Large intestine (tissue), 12 donors: ENCODE measurements at places on chromosomes 1 and 21. TPM values are rescaled to one million over a fixed set of nuclear protein-coding genes. Genes with fewer than 3 reads are reported as not detected.

GRCh38 chr1:206074839-206075238 lies 21.9 kb downstream of the RHEX start:
- no peak for DNase-seq
- H3K27me3 ChIP-seq, result no peaks in the 10 kb centered on the region
- H3K27ac ChIP-seq, result no peak overlapping the region
- H3K36me3 ChIP-seq, result no peaks in the 10 kb centered on the region
- no peaks in the 10 kb centered on the region for H3K4me1 ChIP-seq
- H3K4me3 ChIP-seq, result no peak overlapping the region

- DNase-seq, result no peak
- H3K36me3 ChIP-seq, result no peaks in the 10 kb centered on the region
- peaks cover 7% of the 10 kb centered on the region for H3K4me1 ChIP-seq
- no peak overlapping the region for H3K4me3 ChIP-seq
- H3K27me3 ChIP-seq, result no peaks in the 10 kb centered on the region
Observed at GRCh38 chr1:33402206-33402605, 28.7 kb downstream of the PHC2 start.

DNA sequence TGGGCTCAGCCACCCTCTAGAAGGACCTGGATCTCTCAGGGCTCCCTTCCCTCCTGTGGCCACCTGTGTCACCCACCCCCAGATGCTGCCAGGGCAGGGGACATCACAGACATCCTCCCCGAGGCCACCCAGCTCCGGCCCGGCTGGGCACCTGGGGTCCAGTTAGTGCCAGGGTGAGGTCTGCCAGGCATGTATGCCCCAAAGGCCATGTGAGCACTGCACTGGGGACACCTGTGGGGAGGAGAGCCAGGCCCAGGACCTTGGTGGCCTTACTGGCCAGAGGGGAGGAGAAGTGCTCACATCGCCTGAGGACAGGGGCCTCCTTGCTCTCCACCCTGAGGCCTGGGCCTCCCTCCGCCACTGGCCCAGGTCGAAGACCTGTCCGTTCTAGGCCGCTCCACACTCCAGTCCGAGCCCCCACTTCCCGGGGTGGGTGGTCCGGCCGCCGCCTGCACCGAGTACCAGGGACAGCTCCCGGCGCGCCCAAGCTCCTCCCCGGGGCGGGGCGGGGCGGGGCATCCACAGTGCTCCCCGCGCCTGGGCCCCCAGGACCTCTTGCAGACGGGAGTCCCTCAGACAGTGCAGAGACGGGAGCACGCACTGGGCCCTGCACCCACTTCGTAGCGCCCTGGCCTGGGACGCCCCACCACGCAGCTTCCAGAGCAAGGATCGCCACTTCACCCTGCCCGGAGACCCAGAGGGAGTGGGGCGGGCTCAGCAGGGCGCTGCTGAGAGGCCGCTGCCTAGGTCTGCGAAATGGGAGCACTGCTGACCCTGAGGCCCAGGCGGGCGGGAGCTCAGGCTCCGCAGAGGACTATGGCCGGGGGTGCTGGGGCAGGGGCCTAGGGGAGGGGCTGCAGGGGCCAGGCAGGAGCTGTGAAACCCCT lies 34.3 kb upstream of the CCDC27 start:
- no peaks in the 10 kb centered on the region for H3K36me3 ChIP-seq
- H3K27me3 ChIP-seq, result peaks cover 38% of the 10 kb centered on the region
- no peak overlapping the region for H3K4me3 ChIP-seq
- H3K4me1 ChIP-seq, result no peaks in the 10 kb centered on the region

DNA sequence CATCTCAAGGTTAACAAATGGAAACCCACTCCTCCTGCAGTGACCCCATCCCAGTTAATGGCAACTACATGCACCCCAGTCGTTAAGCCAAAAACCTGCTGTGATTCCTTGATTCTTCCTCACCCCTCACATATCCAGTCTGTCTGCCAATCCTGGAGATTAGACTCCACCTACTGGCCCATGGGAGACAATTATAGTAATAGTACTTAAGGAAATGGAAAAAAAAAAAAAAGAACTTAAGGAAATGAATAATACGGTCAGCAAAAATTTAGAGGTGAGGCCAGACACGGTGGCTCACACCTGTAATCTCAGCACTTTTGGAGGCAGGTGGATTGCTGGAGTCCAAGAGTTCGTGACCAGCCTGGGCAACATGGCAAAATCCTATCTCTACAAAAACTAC lies 7.0 kb downstream of the NOL9 start:
- H3K4me3 ChIP-seq, result no peak overlapping the region
- H3K4me1 ChIP-seq, result no peaks in the 10 kb centered on the region
- no peak for DNase-seq
- H3K27me3 ChIP-seq, result no peaks in the 10 kb centered on the region
- H3K27ac ChIP-seq, result no peak overlapping the region

The FBXO28 gene
- 24.9 TPM for polyA plus RNA-seq

DNA sequence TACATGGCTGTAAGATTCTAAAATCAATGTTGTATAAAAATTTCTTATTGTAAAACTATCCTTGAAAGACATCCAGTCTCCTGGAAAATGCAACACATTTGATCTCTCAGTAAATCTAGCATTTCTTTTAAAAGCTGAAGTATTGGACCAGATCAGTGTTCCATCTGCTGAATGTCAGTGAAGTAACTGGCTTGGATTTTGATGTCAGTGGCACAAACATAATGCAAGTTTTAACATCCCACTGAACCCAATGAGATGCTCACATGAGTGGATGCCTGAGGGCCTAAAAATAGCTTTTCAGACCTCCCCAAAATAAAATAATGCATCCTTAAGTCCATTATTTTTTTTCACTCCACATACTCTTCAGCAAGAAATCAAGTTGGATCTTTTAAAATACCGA lies 1432.2 kb downstream of the MRPL39 start:
- H3K4me3 ChIP-seq, result no peak overlapping the region
- no peak overlapping the region for H3K27ac ChIP-seq

DNA sequence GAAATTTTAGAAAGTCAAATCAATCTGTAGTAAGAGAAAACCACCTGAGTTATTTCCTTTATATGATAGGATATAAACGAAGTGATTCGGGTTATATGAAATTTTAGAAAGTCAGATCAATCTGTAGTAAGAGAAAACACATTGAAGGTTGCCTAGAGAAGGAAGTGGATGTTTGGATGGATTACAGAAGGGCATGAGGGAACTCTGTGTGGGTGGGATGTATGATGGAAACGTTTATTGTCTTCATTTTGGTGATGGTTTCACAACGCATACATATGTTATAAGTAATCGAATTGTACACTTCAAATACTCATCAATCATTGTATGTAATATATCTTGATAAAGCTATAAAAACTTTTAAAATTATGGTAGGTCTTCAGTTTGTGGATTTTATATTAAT lies 5.1 kb downstream of the CR1 start:
- no peak overlapping the region for H3K4me3 ChIP-seq
- H3K27ac ChIP-seq, result no peak overlapping the region
- H3K27me3 ChIP-seq, result peaks cover 44% of the 10 kb centered on the region
- no peaks in the 10 kb centered on the region for H3K4me1 ChIP-seq
- no peak for DNase-seq

The BOLA1 gene
- polyA plus RNA-seq, result 20.0 TPM

The TMEM81 gene
- 3.3 TPM for polyA plus RNA-seq

GRCh38 chr21:38810034-38810825 lies 4.5 kb downstream of the ETS2 start:
- H3K36me3 ChIP-seq, result peaks cover 68% of the 10 kb centered on the region
- no peak for DNase-seq
- H3K27ac ChIP-seq, result peak overlapping the region; percentile 1
- H3K27me3 ChIP-seq, result no peaks in the 10 kb centered on the region
- peaks cover 26% of the 10 kb centered on the region for H3K4me1 ChIP-seq
- H3K4me3 ChIP-seq, result no peak overlapping the region

- peak overlapping the region; percentile 59 for H3K4me3 ChIP-seq
- H3K27ac ChIP-seq, result peak overlapping the region; percentile 95
- no peaks in the 10 kb centered on the region for H3K36me3 ChIP-seq
- peaks cover 6% of the 10 kb centered on the region for H3K27me3 ChIP-seq
Observed at GRCh38 chr1:228457017-228457395, 30.2 kb upstream of the RNF187 start.

- H3K36me3 ChIP-seq, result no peaks in the 10 kb centered on the region
- no peak overlapping the region for H3K4me3 ChIP-seq
- no peaks in the 10 kb centered on the region for H3K27me3 ChIP-seq
- H3K27ac ChIP-seq, result no peak overlapping the region
- H3K4me1 ChIP-seq, result no peaks in the 10 kb centered on the region
Observed at GRCh38 chr21:28793043-28793442, 199.6 kb downstream of the LTN1 start.

DNA sequence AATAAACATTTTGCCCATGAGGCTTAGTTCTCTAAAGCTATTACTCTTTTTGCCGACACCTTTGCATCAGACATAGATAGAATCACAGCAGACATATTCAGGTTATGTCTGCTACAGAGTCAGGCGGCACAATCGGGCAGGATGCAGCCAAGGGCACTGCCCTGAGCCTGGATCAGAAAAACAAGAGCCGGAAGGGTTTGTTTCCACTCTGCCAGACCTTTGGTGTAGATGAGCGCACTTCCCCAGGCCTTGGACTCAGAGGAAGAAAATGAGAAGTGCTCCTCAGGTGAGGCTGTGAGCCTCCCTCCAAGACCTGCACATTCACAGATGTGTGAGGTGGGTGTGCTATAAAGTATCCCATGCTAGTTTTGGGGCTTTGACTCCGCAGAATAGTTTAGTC lies 43.7 kb downstream of the GNG12 start:
- no peaks in the 10 kb centered on the region for H3K36me3 ChIP-seq
- peaks cover 19% of the 10 kb centered on the region for H3K4me1 ChIP-seq
- no peak overlapping the region for H3K27ac ChIP-seq
- DNase-seq, result no peak
- no peaks in the 10 kb centered on the region for H3K27me3 ChIP-seq
- H3K4me3 ChIP-seq, result no peak overlapping the region

GRCh38 chr1:115690972-115691371 lies 49.2 kb downstream of the VANGL1 start:
- H3K4me1 ChIP-seq, result no peaks in the 10 kb centered on the region
- peaks cover 36% of the 10 kb centered on the region for H3K36me3 ChIP-seq
- H3K27ac ChIP-seq, result no peak overlapping the region
- DNase-seq, result no peak

DNA sequence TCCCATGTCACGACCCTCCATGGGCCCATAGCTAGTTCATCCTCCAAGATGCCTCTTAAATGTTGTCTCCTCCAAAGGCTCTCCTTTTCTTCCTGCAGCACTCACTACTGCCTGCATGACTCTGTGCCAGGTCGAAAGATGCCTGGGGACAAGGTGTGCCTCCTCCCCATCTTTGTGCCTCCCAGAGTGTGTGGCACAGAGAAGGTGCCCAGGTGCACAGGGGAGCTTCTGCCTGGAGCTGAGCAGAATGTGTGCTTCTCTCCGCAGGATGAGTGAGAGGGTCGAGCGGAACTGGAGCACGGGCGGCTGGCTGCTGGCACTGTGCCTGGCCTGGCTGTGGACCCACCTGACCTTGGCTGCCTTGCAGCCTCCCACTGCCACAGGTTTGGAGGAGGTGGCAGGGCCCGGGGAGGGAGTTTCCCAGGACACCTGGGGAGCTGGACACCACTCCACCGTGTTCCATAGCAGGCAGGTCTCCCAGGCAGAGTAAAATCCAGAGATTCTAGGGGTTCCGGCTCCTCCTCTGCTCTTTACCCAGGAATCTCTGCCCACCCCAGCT lies 6.9 kb upstream of the PPM1J start:
- peaks cover 9% of the 10 kb centered on the region for H3K27me3 ChIP-seq
- DNase-seq, result no peak
- H3K4me3 ChIP-seq, result no peak overlapping the region
- H3K27ac ChIP-seq, result no peak overlapping the region
- no peaks in the 10 kb centered on the region for H3K36me3 ChIP-seq

The DNALI1 gene
- polyA plus RNA-seq, result 40.6 TPM

GRCh38 chr1:191541758-191542157 lies 616.5 kb upstream of the RGS18 start:
- H3K27me3 ChIP-seq, result no peaks in the 10 kb centered on the region
- H3K36me3 ChIP-seq, result no peaks in the 10 kb centered on the region
- no peak for DNase-seq
- no peak overlapping the region for H3K4me3 ChIP-seq
- H3K4me1 ChIP-seq, result no peaks in the 10 kb centered on the region

The FCRL1 gene
- 0.52 TPM for polyA plus RNA-seq

The SLC44A5 gene
- polyA plus RNA-seq, result 3.7 TPM

DNA sequence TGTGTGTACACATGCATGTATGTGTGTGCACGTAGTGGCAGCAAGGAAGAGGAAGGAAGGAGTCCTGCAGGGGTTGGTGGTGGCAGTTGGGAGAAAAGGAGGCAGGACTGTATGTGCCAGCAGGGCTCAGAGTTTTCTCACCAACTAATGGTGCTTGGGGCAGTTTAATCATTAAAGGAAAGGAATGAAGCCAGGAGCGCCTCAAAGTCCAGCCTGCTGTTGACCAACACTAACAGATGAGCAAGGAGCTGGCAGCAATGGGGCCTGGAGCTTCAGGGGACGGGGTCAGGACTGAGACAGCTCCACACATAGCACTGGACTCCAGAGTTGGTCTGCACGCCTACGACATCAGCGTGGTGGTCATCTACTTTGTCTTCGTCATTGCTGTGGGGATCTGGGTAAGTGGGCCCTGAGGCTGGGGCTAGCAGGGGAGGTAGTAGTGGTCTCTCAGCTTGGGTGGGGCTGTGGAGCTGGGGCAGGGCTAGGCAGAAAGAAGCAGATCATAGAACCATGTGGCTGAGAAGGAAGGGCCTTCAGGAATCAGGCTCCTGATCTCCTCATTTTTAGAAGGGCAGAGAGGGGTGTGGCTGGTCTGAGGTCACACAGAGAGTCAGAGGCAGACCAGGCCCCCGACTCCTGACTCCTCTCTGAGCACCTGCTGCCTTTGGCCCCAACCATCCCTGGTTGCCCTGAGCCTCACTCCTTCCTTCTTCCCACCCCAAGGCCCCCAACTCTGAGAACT lies at the start of gene SLC5A9:
Gene SLC5A9 (plus strand): TSS at position 216 of the 742 bp plus-strand sequence. CDS start 21 bp downstream, at position 237.
- peak within 1 kb of the TSS; percentile 93 for H3K27ac ChIP-seq
- H3K4me3 ChIP-seq, result peak within 1 kb of the TSS; percentile 45

DNA sequence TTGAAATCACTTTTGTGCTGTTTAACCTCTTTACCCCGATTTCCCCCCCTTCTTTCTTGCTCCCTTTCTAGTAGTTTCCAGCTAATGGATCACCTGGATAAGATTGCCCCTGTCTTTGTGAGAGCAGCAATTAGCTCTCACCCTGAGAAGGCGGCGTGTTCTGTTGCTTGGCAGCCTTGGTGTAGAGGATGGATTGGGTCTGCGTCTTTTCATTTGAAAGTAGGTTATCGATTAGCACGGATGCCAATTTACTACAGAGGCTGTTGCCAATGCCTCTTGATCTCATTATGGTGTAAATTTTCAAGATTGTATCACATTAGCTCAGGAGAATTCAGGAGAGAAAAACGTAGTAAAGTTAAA lies 26.4 kb downstream of the KIF26B start:
- no peak overlapping the region for H3K4me3 ChIP-seq
- H3K27me3 ChIP-seq, result no peaks in the 10 kb centered on the region
- no peaks in the 10 kb centered on the region for H3K4me1 ChIP-seq
